NK-92 treated with Interleukin-12 subunit alpha and Interleukin-12 subunit beta, amount 100 ng/mL, for 24 hours (cell line): ENCODE measurements at places on chromosomes 3 and 15.

GRCh38 chr3:50470658-50471057 is 32.8 kb downstream of the CACNA2D2 start:
- no peak for DNase-seq

- no peak for DNase-seq
Observed at GRCh38 chr3:143329567-143330211, 210.1 kb downstream of the CHST2 start.

DNA sequence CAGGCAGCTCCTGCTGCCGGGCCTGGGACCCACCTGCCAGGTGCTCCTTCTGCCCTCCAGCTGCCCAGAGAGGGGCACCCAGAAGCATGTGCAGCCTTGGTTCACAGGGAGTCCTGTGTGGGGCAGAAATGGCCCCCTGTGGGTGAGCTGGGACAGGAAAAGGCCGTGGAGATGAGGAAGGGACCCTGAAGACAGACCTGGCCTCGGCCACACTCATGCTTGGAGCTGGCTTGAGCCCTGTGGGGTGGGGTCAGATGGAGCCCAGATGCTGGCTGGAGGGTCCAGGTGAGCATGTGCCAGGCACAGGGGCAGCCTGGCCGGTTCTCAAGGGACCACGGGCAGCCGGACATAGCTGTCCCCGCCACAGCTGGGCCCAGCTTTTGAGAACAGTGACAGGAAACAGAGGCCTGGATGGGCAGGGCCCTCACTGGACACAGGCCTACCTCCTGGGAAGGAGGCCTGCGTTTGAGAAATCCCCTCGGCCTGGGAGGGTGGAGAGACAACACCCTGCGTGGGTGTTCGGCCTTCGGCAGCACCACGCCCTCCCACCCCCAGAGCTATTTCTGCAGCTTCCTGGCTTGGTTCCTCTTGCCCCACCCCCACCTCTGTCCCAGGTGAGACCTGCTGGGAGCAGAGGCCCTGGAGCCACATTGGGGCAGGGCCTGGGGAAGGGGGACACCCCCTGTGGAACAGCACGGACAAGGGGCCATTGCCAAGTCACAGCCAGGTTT is 132.6 kb upstream of the MEF2A start:
- DNase-seq = no peak

DNA sequence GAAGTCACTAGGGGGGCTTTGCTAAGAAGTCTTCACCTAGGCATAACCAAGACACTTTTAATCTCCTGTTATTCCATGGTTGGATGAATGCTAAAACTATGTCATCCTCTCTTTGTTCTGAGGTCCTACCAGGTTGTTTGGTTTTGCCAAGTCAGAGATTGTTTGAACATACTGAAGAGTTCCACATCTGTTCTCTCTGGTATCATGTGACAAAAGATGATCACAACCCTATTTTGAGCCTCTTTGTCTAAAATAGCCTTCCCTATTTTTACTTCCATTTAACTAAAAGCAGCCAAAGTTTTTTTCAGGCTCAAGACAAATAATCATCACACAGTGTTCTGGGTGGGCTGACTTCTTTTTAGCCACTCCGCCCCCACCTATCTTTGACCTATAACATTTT is 218.4 kb upstream of the LMCD1 start:
- DNase-seq = no peak

DNA sequence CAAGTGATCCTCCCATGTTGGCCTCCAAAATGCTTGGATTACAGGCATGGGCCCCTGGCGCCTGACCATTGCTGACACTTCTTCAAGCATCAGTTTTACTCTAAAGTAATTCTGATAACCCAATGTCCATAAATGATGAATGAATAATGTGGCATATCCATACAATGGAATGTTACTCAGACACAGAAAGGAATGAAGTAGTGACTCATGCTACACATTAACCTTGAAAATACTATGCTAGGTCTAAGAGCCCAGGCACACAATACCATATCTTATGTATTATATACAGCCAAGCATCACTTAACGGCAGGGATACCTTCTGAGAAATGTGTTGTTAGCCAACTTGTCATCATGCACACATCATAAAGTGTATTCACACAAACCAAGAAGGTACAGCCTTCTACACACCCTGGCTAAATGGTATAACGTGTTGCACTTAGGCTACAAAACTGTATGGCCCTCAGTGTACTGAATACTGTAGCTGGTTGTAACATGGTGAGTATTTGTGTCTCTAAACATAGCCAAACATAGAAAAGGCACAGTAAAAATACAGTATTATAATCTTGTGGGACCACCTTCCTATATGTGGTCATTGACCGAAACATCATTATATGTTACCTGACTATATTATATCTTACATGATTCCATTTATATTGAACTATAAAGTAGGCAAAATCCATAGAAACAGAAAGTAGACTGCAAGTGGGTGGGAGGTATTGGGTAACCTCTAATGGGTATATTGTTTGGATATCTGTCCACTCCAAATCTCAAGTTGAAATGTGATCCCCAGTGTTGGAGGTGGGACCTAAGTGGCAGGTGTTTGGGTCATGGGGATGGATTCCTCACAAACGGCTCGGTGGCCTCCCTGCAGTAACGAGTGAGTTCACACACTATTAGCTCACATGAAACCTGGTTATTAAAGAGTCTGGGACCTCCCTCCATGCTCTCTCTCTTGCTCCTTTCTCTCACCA is 31.4 kb downstream of the MKRN2 start:
- no peak for DNase-seq

DNA sequence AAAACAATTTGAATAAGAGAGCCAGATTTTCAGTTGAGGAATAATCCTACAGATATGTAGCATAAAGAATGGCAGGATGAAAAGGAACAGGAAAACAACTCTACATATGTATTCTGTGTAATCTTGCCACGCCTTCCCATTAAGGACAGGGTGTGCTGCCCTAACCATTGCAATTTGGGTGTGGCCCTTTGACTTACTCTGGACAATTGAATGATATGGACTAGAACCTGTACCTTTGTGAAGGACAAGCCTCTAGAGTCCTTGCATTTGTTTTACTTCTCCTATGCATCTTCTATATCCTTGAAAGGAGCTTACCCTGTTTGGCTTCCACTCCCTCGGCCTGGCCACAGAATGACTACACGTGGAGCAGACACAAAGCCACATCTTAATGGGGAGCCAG is 1261.6 kb upstream of the GBE1 start:
- DNase-seq = no peak

GRCh38 chr3:178063461-178063860 is 472.8 kb upstream of the KCNMB2 start:
- DNase-seq = no peak

GRCh38 chr15:25773248-25773647 is 89.9 kb downstream of the ATP10A start:
- no peak for DNase-seq

- DNase-seq = peak; percentile 17
Observed at GRCh38 chr3:186220365-186220764, 111.5 kb upstream of the ETV5 start.

- no peak for DNase-seq
Observed at GRCh38 chr15:73485372-73485771, 42.4 kb downstream of the REC114 start.

DNA sequence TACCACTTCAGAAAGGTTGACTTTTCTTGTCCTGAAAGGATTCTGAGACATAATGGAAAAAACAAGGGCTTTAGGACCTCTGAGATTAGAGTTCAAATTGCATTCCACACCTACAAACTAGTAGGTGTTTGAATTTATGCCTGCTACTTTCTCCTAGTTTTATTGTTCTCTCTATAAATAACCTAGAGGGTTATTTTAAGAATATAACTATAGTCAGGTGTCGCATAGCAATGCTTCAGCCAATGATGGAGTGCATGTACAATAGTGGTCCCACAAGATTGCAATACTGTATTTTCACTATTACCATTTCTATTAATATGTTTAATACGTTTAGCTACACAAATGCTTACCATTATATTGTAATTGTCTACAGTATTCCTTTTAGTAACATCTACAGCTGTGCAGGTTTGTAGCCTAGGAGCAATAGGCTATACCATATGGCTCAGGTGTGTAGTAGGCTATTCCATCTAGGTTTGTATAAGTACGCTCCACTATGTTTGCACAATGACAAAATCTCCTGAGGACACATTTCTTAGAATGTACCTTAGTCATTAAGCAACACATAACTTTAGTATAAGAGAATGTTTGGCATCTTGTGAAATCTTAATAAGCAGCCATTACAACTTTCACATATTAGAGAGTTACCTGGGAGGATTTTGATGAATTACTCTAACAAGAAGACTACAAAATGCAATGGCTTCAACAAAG is 1352.5 kb downstream of the ZPLD1 start:
- DNase-seq = no peak

DNA sequence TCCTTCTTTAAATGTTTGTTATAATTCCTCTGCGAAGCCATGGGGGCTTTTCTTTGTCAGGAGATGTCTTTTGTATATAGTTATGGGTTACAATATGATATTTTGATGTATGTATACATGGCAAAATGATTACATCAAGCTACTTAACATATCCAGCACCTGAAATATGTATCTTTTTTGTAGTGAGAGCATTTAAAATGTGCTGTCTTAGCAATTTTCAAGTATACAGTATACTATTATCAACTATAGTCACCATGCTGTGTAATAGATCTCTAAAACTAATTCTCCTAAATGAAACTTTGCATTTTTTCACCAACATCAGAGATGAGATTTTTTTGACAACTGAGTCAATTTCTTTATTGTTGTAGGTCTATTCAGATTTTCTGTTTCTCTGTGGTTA is 77.2 kb downstream of the STXBP5L start:
- no peak for DNase-seq

DNA sequence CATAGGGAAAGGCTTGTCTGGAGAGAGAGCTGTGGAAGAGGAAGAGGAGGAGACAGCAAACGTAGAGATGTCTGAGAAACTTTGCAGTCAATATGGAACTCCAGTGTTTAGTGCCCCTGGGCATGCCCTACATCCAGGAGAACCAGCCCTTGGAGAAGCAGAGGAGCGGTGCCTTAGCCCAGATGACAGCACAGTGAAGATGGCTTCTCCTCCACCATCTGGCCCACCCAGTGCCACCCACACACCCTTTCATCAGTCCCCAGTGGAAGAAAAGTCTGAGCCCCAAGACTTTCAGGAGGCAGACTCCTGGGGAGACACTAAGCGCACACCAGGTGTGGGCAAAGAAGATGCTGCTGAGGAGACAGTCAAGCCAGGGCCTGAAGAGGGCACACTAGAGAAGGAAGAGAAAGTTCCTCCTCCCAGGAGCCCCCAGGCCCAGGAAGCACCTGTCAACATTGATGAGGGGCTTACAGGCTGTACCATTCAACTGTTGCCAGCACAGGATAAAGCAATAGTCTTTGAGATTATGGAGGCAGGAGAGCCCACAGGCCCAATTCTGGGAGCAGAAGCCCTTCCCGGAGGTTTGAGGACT is 6.9 kb downstream of the MAP1A start:
- DNase-seq = no peak
